ENCODE measurements at places on chromosomes 5 and 9.

DNA sequence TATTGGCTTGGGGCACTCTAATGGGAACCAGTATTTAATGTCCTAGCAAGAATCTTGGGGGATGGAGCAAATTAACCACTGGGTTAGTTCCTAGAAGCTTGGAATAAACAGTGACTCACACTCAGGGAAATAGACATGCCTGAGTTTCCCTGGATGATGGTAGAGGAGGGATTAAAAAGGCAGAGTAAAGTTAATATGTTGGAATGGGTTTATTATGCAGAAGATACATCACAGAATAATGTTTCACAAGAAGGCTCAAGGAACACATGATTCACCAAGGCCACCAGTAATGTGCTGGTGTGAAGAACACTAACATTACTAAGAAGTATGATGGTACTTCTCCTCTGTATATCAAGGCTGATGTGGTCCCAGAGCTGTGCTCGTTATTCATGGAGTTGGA, 752.9 kb upstream of the SEMA6A start:
- no peak for DNase-seq

DNA sequence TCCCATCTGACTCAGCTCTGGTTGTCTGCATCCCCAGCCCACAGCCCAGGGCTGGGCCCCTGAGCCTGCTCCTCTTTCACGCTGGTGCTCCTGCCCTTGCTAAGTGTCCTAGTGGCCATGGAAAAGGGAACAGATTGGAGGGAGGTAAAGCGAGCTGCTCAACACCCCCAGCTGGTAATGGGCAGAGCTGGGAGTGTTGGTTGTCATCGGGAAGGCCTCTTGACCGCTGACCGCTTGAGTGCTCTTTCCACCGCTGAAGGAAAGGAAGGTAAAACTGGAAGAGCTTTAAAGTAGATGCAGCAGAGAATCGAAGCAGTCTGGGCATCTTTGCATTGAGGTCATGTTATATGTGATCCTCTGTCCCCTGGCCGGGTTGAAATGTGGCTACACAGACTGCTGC, 60.2 kb downstream of the CRB2 start:
- no peak for DNase-seq

DNA sequence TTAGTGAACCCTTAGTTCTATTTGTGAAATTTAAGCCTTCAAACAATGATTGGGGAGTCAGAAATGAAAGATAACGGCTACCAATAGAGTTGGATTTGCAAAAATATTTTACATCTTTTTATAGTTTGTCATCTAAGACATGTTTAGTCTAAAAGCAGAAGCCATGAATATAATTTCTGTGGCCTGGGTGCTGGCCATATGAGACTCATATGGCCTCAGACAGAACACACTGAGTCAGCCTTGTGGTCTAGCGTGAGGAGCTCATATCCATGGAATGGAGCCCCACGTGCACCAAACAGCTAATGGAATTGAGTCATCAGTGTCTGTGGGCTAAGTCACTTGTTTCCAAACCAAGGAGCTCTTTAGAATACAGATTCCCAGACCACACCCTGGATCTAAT, 240.7 kb upstream of the NREP start:
- DNase-seq, result no peak

- DNase-seq, result no peak
These were observed 10.3 kb downstream of the FOXE1 start for GRCh38 chr9:97863314-97863713.

- DNase-seq, result no peak
These were observed 10.1 kb downstream of the ROR2 start for GRCh38 chr9:91939978-91940377.

- no peak for DNase-seq
These were observed 538.0 kb downstream of the EBF1 start for GRCh38 chr5:158561562-158562190.

DNA sequence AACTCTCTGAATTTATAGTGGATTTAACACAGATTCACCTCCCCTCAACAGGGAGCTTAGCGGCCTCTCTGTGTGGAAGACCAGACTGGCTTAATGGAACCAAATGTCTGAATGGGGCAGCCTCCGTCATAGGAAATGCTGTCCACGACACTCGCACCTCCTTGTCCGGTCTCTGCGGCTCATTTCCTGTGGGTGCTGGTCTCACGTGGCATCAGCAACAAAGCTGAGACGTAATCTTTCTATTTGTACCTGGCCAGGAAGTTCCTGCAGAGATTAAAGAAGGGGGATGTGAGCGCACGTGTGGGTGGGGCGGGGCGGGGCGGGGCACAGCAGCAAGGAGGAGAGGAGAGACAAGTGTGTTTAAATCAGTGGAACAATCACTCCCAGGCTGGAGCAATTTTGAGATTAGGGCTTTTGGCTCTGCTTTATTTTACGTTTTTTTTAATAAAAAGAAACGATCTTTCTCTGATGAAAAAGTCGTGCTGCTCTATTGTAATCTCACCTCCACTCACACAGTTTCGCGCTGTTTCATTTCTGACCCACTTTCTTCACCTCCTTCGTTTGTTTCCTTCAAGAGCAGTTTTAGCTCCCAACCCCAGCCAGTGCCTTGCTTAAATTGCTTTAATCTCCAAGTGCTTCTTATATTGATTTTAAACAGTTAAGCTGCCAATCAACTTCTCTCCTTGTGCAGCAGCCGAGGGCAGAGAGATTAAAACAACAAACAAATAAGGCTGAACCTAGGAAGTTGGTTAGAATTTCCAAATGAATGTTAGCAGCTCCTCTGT, 132.2 kb upstream of the ASTN2 start:
- no peak for DNase-seq

- DNase-seq, result no peak
These were observed 190.7 kb upstream of the SLC27A6 start for GRCh38 chr5:128774605-128775004.
